CD4-positive, alpha-beta T cell treated with Interleukin-6 at 100 ng/mL for 8 hours (primary cell): ENCODE measurements at places on chromosomes 12 and 14.

DNA sequence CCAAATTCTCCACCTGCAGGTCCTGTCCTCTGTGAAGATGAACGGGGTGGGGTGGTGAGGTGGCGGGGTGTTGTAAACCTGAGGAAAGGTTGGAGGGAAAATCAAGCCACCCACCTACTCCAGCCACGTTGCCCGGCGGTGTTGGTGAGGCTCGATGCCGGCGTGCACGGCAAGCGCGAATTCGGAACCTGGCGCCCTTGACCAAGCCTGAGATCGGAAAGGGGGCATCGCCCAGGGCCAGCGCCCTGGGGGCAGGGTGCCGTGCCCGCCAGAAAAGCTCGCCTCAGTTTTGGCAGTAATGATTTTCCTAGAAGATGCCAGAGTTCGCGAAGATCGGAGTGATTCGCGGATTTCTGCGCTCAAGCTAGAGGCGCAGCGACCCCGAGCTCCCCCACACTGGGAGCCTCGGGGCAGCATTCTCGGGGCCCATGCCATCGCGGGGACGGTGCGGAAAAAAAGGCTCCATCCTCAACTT is 817 bp downstream of the STXBP6 start:
- DNase-seq, result no peak

DNA sequence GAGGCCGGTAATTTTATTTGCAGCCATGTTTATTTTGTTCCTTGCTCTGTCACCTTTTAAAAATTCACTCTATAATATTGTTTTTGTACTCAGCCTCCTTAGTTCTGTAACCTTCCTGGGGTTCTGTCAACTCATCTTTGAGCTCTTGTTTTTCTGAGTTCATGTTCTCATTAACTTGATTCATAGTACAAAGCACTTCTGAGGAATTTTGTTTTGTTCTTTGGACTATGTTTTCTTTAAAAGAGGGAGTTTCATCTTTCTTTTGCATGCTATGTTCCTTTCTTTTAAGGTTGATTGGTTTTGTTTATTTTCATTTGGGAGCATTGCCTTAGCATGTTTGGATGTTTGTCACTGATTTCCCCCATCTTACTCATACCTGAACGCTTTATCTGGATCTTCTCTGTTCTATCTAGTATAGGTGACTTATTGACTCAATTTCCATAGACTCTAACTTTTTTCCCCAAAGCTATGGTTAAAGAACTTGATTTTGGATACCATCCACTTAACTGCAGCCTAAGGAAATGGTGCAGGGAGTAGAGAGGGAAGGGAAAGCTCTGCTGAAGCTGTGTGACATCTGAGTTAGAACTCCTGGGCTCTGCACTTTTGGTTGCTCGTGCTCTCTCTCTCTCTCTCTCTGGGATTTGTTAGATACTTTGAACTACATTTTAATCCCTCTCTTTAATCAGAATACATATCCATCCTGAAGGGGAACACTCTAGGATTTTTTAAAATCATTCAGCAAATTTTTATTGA is 268.5 kb downstream of the PAWR start:
- no peak for DNase-seq

DNA sequence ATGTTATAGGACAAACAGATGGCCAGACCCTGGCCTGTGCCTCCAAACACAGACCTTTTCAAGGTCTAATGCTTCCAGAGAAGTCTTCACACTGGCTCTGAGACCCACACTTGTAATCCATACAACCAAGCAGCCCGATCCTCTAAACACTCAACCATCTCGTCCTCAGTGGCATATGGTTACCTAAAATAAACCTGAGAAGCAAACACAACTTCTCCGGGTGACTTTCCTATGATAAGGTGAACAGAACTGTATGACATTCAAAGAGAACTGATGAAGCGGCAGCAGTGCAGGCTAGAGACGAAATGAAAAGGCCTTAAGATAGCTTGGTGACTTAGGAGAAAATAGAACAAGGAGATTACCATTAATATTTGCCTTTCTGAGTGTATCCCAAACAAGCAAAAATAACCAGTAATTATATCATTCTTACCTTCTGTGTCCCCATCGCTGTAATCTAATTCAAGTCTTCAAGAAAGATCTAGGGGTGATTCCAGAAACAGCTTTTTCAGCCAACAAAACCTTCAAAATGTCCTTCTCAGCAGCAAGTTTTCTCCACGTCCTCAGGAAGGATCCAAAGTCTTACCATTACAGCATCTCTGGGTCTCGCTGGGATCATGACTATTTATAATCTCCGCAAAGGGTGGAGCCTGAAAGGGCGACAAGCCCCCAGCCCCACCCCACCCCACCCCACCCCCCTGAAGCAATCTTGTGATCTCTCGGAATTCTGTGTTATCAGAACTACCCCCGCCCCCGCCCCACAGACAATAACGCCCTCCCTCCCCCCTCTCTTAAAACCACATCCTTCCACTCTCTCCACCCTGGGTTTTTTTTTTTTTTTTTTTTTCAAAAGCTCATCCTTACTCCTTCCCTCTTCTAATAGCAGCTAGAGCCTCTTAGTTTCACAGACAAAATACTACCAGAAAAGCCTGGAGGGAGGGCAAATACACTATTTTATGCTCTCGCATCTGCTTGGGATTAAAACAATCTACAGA is at the start of gene SLC2A3:
Gene SLC2A3, minus strand, starts transcription at position 598 of the 992 bp plus-strand sequence. Its CDS starts 153 bp downstream, at position 445.
- peak; percentile 93 for DNase-seq

- no peak for DNase-seq
Measured at GRCh38 chr12:122474324-122474716, 26.4 kb downstream of the ZCCHC8 start.

GRCh38 chr12:82473111-82473754 is 114.9 kb downstream of the METTL25 start:
- DNase-seq, result no peak

DNA sequence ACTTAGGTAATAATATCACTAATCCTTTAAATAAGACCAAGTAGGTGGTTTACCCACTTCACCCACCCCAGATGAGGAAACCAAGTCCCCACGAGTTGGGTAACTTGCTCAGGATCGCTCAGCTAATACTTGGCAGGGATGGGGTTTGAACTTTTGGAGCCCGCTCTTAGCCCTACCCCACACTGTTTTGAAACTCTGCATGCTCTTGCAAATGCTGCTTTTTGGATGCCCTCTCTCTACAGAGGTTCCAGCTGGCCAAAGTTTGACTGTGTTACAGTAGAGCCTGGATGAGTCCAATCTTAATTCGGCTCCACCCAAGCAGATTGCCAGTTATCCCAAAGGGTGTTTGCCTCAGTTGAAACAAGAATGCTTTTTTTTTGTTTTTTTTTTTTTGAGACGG is 6.8 kb downstream of the PLEKHG3 start:
- DNase-seq, result no peak

DNA sequence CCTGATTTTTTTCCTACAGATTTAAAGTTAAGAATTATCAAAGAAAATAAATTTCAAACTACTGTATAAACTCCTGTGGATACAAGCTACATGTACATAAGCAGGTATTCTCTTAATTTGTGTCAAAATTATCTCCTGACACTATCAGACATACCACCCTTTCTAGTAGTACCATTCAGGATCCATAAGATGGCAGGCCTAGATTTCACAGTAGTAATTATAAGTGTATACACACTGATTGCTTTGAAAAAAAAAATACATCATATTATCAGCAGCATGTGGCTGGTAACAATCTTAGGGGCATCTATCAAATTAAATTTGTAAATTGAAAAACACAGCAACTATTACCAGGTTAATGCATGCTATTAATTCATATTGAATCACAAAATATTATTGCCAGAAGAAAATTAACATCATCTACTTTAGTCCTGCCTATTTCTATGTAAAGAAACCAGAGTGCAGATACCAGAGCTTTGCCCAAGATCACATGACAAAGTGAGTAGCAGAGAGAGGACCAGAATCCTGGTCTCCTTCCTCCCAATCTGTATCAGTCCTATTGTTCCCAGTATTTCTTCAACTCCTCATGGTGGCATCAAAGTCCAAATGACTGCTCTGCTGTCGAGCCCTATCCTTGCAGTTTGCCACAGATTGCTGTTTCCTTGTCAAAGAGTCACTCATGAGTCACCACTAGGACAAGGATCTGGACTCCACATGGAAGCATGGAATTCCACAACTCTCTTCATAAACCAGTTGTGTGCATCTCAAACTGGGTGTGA is 27.7 kb upstream of the CALM1 start:
- DNase-seq, result peak; percentile 29

DNA sequence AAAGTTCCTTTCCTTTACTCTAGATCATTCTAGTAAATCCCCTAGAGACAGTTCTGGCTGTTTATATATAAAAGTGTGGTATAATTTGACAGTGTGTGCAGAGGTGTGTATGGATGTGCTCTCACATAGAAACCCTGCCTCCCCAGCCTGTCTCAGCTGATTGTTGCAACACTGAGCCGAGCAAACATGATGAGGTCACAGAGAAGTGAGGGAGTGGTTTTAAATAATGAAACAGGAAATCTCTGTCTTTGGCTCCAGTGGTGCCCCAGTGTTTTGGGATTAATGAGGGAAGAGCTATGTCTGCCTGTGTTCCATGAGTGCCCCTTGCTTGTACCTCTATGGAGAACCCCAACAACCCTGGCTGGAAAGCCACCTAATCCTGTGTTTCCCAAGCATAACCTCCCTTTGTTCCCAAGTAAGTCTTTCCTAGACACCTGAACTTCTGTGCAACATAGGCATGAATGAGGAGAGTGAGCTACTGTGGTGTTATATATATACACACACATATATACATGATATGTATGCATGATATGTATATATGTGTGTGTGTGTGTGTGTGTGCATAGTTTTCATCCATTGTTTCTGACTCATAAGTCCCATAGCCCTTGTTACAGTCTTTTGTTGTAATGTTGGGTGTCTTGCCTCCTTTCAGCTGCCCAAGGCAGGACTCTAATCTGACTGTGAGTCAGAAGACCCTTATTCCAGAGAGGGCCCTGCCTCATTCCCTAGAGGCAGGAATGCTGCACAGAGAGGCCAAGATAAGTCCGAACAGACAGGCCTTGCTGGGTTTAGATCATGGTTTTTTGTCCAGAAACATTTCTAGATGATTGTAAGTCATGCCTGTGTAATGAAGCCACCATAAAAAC is 18.0 kb downstream of the TRAF3 start:
- DNase-seq, result peak; percentile 29

GRCh38 chr12:47234576-47235141 is 154.9 kb upstream of the AMIGO2 start:
- DNase-seq, result no peak

DNA sequence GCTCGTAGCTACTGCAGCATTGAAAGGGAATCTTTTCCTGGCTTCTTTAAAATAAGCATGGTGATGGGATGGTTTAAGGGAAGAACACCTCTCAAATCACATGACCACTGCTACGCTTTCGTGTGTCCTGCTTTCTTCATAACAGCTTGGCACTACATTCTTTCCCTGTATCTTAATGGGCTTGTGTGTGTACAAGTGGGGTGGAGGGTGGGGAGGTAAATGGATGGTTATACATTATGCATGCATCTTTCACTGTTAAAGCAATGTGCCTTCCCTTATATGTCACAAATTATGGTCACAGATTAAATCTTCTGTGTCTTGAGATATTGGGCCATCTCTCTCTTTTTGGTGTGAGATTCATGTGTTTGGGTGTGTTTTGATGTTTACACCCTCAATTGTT is 169.4 kb upstream of the GARIN2 start:
- no peak for DNase-seq

DNA sequence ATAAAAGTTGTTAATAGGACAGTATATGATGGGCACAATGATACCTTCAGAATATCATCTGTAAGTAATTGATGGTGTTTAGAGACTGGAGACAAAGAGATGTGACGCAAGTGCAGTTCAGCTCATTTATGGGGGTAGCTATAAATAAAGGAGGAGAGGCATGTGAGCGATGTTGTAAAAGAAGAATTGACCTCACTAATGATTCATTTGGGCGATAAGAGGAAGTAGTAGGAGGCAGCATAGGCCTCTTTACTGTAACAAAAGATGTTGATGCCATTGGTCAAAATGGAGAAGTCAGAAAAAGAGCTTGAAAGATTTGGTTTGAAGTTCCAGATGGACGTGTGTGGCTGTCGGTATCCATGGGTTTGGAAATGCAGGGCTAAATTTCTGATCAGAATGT is 70.0 kb downstream of the FLRT2 start:
- DNase-seq, result no peak

GRCh38 chr14:96559571-96559970 is 57.4 kb downstream of the PAPOLA start:
- DNase-seq, result no peak

GRCh38 chr12:57025196-57025595 is 8.9 kb upstream of the TAC3 start:
- DNase-seq, result no peak

DNA sequence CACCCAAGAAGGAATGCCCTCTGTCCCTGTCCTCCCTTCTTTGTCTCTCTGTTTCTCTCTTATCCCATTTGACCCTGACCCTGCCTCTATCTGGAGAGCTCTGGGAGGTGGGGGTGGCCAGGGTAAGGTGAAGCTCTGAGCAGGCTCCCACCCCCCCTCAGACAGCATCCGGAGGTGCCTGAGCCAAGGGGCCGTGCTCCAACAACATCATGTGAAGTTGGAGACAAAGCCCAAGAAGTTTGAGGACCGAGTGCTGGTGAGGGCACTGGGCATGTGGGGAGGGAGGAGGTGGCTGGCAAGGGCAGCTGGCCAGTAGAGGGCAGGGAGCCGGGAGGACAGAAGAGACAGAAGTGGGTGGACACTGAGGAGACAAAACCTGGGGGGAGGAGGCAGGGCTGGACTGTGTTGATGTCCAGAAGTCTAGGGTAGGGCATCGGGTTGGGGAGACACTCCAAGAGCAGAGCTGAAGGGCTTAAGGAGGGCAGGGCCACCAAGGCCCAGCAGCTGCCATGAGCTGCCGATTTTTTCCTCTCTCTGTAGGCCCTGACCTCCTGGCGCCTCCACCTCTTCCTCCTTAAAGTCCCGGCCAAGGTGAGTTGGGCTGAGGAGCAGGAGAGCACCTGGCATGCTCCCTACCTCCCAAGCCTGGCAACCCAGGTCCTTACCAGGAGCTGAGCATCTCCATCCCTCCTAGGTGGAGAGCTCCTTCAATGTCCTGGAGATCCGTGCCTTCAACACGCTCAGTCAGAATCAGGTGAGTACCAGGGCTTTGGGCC is 1.9 kb downstream of the CARMIL3 start:
- no peak for DNase-seq

DNA sequence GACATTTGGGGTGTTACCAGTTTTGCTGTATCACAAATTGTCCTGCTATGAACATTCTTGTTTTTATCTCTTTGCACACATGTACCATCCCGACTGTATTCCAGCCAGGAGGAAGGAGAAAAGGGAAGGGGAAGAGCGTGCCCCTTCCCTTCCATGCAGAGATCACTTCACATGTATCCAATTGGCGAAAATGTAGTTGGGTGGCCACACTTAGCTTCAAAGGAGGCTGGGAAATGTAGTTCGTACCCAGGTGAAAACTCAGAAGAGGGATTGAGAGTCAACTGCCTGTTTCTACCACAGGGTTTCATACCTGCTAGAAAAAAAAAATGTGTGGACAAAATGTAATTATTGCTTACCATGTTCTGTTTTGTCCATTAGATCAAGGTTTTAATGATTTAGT is 189.1 kb upstream of the PELI2 start:
- DNase-seq, result no peak

- DNase-seq, result no peak
Measured at GRCh38 chr12:46944771-46945170, 119.0 kb upstream of the SLC38A4 start.

DNA sequence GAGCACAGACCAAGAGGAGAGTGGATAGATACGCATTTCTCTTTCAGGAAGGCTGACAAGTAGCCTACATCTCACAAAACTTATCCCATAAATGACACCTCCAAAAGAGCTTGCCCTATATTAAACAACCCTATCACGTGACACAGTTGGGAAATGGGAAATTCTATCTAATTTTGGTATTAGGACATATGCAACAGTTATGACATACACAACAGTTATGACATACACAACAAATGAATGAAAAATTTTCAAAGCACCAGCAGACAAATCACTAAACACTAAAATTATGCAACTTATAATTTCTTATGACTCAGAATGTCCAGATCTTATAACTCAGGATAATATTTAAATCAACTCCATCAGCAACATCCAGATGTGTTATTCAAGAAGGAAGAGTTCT is 54.1 kb downstream of the DUSP16 start:
- DNase-seq, result no peak
